ENCODE measurements at places on chromosomes 1 and 21.

- no peak for DNase-seq
These were observed 53.6 kb downstream of the KIF21B start for GRCh38 chr1:200969726-200970561.

DNA sequence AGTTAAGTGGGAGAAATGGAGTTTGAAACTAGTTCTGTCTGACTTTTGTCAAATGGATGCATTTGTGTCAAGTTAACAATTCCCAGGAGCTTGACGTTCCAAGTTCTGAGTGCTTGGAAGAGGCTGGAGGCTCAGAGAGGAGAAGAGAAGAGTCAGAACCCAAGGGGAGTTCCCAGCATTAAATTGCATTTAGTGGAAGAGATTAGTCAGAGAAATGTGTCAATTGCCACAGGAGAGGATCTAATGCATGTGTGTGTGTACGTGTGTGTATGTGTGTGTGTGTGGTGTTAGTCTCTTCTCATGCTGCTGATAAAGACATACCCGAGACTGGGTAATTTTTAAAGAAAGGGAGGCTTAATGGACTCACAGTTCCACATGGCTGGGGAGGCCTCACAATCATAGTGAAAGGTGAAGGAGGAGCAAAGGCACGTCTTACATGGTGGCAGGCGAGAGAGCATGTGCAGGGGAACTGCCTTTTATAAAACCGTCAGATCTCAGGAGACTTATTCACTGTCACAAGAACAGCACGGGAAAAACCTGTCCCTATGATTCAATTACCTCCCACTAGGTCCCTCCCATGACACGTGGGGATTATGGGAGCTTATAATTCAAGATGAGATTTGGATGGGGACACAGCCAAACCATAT, 101.5 kb upstream of the TMEM51 start:
- no peak for DNase-seq

GRCh38 chr1:112356765-112357164, 39.2 kb upstream of the CTTNBP2NL start:
- DNase-seq, result no peak

- no peak for DNase-seq
These were observed 52.5 kb downstream of the DMAP1 start for GRCh38 chr1:44265656-44266358.

- no peak for DNase-seq
These were observed 15.4 kb downstream of the COL18A1 start for GRCh38 chr21:45420061-45421041.

All from NCI-H510A (cell line).